ENCODE measurements at places on chromosomes 7 and 10.

GRCh38 chr7:95330204-95330960 lies 6.0 kb upstream of the PON1 start:
- DNase-seq: peak; percentile 50

- no peak for DNase-seq
Measured at GRCh38 chr10:88271761-88272543, 311.2 kb downstream of the RNLS start.

DNA sequence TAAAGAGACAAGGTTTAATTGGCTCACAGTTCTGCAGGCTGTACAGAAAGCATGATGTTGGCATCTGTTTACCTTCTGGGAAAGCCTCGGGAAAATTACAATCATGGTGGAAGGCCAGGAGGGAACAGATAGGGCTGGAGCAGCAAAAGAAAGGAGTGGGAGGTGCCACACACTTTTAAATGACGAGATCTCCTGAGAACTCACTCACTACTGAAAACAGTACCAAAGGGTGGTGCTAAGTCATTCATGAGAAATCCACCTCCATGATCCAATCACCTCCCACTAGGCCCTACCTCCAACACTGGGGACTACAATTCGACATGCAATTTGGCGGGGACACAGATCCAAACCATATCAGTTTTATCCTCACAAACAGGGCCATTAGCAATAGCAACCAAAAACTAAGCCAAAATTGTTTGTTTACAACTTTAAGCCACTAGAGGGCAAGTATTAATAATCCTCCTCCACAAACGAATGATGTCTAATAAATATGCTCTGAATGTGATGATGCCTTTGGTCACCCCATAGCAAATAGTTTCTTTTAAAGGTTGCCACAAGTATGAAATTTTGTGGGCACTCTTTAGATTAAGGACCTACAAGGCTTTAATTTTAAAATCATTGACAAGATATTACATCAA lies 129.2 kb upstream of the NRBF2 start:
- no peak for DNase-seq

DNA sequence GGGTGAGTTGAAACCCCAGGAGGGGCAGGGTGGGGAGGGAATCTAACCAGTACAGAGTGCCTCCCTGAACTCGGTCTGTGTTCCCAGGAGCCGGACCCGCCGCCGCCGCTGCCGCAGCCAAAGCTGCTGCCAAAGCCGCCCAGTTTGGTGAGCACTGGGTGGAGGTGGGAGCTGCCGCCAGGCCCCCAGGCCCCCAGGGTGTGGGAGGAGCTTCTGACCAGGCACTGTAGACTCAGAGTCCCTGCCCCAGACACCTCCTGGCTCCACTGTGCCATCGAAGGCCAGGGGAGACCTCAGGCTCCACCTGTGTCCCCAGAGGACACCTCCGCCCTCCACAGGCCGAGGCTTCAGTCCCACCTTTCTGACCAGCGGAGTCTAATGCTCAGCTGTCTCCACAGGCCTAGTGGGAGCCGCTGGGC lies 20.4 kb upstream of the LIMK1 start:
- no peak for DNase-seq

DNA sequence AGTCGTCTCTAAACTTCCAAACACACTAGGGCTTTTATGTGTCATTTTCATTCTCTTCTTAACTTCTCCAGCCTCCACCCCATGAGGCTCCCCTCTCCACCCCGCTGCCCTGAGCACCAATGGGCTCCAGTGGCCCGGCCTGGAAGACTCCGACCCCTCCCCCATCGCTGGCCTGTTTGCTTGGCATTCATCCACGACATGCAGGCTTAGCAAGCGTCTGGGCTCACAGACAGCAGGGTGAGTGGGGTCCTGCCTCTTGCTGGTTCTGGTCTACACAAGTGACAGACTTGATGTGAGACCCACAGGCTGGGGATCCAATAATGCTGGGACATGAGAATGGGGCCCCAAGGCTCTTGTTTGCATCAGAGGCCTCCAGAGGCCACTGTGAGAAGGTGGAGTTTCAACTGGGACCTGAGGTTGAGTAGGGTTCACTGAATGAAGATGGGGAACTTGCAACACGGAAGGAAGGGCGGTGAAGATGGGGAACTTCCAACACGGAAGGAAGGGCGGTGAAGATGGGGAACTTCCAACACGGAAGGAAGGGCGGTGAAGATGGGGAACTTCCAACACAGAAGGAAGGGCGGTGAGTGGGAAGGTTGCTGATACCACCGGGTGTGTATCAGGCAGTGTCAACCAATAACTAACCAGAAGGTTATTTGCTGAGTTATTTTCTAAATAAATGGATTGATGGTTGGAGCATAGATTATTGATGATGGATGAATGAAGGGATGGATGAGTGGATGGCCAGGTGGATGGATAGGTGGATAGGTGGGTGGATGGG lies 14.0 kb downstream of the KNDC1 start:
- DNase-seq: no peak

DNA sequence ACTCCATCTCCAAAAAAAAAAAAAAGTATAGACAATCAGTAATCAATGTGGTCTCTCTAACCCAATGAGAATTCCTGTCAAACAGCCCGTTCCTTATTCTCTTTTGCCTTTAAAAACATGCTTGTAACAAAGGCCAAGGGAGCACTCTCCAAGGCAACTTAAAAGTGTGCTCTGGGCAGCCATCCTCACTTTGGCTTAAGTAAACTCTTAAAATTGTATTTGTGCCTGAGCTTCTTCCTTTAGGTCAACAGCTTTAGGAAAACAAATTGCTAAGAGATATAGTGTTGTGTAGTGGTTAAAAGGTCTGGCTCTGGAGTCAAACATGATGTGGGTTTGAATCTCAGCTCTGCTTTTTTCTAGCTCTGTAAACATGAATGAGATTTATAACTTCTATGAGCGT lies 13.9 kb upstream of the EPC1 start:
- no peak for DNase-seq

- DNase-seq: no peak
Measured at GRCh38 chr10:24727786-24728185, 4.1 kb upstream of the ARHGAP21 start.

- DNase-seq: no peak
Measured at GRCh38 chr7:35553519-35553918, 141.4 kb downstream of the HERPUD2 start.

DNA sequence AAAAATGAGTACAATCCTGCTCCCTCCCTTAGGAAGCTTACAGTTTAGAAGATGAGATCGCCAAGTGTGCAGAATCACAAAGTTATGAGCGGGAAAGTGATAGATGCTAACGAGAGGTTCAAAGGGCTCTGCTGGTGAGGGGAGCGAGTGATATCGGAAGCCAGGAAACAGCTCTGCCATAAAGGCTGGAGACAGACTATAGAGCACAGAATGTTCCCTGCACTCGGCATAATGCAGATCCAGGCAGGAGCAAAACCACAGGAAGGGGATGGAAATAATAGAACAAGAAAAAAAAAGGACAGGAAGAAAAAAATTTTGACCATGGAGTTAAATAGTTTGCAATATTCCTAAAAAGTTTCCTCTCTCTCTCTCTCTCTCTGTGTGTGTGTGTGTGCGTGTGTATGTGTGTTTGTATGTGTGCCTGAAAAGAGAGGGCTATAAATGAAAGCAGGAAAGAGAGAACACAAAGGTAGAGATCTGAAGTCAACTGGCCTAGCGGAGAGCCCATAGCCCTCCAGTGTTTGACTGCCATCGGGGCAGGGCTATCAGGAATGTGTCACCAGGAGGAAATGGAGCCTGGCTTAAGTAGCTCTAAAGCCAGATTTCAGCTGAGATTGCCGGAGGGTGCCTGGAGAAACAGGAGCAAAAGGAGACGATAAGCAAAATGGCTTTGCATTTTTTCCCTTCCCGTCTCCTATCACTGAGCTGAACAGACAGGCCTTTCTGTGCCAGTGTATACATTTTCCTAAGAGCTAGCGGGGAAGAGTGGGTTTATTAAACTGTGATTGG lies 175.8 kb upstream of the LYZL1 start:
- no peak for DNase-seq

- DNase-seq: no peak
Measured at GRCh38 chr7:107162475-107162874, 6.3 kb upstream of the HBP1 start.

DNA sequence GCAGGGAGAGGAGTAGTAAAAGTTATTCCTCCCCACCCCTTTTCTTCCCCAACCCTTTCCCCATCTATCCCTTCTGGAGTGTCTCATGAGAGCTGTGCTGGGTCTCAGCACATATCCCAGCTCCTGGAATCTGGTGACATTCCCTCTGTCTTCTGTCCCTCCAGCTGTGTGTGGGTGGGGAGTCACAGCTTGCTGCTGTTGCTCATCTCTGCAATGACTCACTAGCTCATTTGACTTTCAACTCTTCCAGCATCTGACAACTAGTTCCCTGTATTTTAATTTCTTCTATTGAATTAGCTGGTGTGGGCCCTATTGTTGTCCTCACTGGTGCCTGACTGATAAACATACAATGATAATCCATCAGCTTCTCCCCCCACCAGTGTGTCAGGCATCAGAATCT lies 198.9 kb upstream of the AUTS2 start:
- no peak for DNase-seq

DNA sequence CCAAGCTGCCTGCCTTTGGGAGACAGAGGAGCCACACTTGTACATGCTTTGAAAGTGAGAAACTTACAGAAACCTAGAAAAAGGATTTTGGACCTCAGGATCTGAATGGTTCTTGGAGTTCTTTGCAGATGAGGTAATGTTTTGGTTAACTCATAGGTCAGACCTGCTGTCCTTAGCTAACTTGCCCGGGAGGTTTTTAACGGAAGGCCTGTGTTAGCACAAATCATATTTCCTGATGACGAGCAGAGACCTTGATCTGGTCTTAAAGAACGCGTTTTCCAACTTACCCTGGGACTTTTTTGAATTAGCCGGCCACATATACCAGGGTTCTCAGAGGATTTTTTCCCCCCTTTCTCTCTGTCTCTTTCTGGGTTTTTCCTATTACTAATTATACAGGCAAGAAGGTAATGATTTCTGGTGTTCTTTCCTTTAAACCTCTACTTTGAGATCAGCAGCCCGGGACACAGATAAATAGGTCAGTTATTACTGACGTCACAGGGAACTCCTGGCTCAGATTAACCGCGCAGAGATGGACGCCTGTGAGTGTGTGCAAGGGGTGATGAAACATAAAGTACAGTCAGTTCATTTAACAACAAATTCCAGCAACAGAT lies 101.7 kb upstream of the KLF6 start:
- DNase-seq: peak; percentile 59

DNA sequence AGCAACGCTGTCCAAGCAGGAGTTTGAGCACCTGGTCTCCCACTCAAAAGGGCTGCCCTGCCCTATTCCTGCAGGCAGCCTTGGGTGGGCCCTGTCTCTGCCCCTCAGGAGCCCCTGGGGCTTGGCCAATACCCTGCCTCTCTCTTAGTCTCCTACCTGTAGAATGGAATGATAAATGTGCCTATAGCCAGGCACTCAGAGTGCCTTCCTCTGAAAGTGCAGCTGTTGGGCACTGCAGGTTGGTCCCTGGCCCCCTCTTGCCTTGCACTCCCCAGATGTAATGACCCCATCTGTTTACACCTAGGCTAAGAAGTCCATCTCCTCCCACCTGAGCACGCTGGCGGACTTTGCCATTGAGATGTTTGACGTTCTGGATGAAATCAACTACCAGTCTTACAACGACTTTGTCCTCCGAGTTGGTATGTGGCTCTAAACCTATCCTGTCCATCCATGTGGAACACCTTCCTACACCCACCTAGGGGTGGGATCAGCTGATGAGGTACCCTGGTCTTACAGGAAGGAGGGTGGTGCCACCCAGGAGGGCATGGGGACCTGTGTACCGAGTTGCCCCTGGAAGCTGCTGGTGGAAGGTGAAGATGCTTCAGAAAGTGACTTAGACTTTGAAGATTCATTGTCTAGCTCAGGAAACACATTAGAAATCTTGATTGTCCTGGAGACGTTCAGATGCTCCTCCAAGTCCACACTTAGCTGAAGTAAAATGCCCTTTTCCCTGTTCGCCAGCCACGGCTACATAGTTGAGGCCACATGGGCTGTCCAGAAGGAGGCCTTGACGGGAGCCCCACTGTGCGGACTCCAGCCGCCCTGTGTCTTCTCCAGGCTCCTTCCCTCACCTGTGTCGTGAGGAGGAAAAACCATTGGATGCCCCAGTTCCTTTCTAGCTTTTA lies 134.1 kb downstream of the ADCY1 start:
- DNase-seq: no peak

- no peak for DNase-seq
Measured at GRCh38 chr7:108529341-108529740, 3.4 kb upstream of the PNPLA8 start.

- no peak for DNase-seq
Measured at GRCh38 chr10:12782537-12782936, 219.0 kb downstream of the CCDC3 start.

GRCh38 chr10:75269605-75270004 lies 33.8 kb upstream of the COMTD1 start:
- DNase-seq: no peak

- no peak for DNase-seq
Measured at GRCh38 chr10:51141010-51141409, 66.7 kb downstream of the PRKG1 start.

- DNase-seq: no peak
Measured at GRCh38 chr10:124698545-124699469, 45.4 kb downstream of the FAM53B start.

DNA sequence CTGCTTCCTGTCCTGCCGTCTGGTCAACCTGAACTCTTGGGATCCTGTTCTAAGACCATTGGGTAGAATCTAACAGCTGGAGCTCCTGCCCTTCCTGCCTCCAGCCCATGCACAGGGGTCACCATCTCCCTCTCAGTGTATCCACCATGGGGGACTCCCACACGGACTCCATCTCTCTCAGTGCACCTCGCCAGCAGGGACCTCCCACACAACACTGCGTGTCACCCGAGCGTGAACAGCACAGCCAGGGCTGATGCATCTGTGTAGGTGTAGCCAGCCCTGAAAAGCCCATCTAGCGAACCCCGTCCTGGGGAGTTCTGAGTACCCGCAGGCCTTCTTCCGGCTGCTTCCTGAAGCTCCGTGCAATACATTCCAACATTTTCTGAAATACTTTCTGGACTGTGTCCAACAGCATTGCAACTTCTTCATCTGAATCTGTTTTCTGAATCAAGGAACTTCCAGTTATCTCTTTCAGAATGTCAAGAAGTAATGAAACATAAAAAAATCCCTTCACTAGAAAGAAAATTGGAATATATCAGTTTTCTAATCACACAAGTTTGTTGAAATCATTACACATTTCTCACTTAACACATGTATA lies 52.5 kb downstream of the NCAPG2 start:
- DNase-seq: no peak

DNA sequence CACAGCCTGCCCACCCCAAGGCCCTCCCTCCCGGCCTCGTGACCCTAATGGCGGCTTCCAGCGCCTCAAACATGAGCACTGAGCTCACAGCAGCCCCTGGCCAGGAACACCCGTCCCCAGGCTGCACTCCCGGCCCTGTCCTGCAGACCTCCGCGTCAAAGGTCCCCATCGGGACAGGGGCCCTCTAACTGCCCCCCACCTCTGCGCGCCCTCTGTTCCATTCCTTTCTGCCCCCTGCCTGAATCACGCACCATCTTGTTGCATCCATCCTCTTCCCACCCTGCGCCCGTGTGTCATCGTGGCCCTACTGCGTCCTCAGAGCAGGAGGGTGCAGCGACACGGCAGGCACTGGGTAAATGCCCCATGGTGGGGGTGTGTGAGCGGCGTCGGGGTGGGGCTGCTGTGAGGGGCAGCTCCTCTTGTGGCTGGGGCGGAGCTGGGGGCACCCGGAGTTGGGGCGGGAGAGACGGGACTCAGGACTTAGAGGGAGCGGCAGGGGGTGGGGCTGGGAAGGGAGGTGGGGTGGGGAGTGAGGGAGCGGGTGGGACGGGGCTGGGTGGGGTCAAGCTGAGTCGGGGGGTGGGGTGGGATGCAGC lies 13.4 kb downstream of the SLC29A4 start:
- DNase-seq: no peak

GRCh38 chr7:142425281-142425680 lies 167.4 kb upstream of the PRSS58 start:
- no peak for DNase-seq

GRCh38 chr10:31390804-31391203 lies 71.8 kb downstream of the ZEB1 start:
- no peak for DNase-seq

All from fibroblast of skin of left biceps (primary cell).